ENCODE measurements at places on chromosomes 1 and 21.

- no peak for DNase-seq
Measured at GRCh38 chr1:186943891-186944686, 115.3 kb downstream of the PLA2G4A start.

DNA sequence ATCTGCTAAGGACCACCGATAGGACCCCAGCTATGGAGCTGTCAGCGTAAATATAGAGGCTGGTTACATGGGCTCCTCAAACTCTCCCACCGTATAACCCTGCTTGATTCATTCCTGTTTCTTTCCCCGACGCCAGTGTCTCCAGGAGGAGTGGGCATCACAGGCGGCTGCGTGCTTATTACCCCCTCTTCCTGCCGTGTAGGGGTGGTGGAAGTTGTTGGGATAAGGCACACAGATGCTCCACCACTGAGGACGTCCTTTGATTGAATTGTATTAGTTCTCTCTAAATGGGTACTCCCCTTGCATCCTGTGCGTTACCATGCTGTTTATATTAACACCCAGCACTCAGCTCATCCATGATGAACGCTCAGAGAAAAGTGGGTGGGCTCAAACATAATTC is 104.6 kb downstream of the ZBTB18 start:
- DNase-seq, result no peak

DNA sequence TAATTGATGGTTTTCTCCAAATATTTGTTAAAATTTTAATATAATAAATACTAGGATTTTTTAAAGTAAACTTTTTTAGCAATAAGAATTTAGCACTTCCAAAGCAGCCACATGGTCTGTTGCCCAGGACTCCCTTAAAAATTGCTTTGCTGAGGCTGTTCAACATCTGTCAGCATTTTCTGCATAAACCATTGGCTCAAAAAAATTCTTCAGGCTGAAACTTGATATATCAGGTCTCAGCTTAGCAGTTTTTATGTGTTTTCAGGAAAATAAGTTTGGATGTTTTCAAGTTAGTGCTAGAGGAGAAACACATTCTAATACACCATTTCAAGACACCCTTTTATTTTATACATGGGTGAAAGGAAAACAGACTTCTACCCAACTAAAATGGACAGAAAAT is 69.1 kb upstream of the C1orf105 start:
- DNase-seq, result no peak

- no peak for DNase-seq
Measured at GRCh38 chr1:20339811-20340457, 49.3 kb downstream of the VWA5B1 start.

GRCh38 chr1:201090541-201090940 is 21.7 kb downstream of the CACNA1S start:
- DNase-seq, result no peak

DNA sequence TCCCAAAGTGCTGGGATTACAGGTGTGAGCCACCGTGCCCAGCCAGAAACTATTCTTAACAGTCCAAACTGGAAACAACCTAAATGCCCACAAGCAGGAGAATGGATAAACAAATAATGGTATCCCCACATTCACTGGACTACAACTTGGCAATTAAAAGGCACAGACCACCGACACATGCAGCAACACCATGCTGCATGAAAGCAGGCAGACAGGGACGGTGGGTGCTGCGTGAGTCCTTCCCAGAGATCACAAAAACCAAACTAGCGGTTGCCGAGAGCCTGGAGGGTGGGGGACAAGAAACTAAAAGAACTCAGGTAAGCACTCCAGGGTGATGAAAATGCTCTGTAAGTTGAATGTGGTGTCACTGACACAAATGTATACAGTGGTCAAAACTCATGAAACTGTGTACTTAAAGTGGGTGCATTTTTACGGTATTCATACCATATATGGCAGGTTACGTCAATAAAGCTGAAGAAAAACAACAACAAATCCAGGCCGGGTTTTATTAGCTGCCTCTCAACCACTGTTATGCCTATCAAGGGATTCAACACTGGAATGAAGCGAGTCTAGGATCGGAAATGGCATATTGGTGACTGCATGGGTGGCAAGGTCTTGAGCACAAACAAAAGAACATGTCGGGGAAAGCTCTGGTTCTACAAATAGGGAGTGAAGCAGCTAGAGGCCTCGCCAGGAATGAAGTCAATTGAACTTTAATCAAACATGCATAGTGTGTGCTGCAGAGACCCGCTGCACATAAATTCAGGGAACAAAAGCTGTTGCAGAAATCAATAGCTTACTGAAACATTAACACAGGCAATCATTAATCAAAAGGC is 52.4 kb downstream of the SLC45A1 start:
- no peak for DNase-seq

DNA sequence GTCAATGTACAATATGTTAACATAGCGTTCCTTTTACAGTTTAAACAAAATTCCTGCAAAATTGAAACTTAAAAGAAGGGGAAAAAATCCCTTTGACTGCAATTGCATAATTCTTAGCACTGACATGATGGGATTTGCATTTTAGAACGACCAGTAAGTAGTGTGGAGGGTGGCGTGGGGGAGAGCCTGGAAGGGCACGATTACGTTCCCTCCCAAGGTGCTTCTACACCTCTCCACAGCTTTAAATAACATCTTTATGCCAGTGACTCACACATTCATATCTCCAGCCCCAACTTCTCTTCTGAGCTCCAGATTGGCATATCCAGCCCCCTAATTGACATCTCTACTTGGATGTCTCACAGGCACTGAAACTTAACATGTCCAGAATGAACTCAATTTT is 64.3 kb downstream of the OLFML3 start:
- no peak for DNase-seq

- DNase-seq, result no peak
Measured at GRCh38 chr1:71135571-71135970, 54.7 kb upstream of the ZRANB2 start.

Data from tibial artery (tissue), 4 donors.